ENCODE measurements at places on chromosomes 12 and 14.
A peak's percentile ranks its signal among the peaks of the same experiment; 100 is the strongest.

DNA sequence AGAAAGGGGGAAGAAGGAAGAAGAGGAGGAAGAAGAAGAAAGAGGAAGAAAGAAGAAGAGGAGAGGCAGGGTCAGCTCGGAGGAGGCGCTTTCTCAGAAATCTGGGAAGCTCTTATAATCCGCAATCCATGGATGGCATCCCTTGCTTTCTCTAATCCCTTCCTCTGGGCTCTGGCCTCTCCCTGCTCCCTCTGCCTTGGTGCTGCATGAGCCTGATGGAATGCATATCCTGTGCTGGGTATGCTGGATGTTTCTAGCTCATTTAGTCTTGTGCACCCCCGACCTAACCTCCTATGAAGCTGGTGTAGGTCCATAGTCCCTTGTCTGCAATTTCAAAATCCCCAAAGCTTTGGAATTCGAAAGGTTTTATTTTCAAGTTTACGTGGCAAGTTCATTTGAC lies 94.2 kb upstream of the MYL2 start:
- H3K27ac ChIP-seq = no peak overlapping the region
- no peaks in the 10 kb centered on the region for H3K36me3 ChIP-seq
- no peak for DNase-seq
- no peak overlapping the region for H3K4me3 ChIP-seq
- no peaks in the 10 kb centered on the region for H3K4me1 ChIP-seq

DNA sequence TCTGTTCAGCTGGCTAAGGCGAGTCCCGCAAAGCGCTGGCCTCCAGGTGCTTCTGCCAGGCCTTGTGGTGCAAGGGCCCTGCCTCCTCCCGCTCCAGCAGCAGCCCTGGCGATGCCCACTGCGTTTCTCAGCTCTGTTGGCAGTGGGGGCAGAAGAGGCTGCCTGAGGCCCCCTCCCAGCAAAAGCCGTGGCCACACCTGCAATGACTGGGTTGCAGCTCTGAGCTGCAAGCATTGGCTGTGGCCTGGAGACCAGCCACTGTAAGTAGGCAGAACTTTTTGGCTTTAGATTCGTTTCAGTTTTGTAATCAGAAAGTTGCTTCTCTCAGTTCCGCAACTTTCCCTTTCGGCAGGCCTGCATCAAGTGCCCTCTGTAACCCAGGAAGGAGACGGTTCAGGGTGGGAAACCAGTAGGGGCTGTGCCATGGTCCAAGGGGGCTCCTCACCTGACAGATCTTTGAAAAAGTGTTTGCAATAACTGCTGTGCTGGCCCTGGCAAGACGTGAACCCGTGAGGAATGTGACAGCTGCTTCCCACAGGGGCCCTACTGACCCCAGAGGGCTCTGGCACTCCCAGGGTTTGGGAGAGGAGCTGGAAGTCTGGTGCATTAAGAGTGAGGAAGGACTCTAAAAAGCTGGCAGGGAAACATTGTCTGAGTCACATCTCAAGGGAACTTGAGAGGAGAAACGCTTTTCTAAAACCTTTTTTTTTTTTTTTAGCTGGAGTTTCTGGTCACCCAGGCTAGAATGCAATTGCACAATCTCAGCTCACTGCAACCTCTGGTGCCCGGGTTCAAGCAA lies 54.5 kb upstream of the MAX start:
- no peaks in the 10 kb centered on the region for H3K27me3 ChIP-seq
- no peaks in the 10 kb centered on the region for H3K36me3 ChIP-seq
- H3K4me3 ChIP-seq = no peak overlapping the region
- DNase-seq = no peak

- H3K4me1 ChIP-seq = no peaks in the 10 kb centered on the region
- no peak for DNase-seq
- no peaks in the 10 kb centered on the region for H3K36me3 ChIP-seq
- no peak overlapping the region for H3K4me3 ChIP-seq
- H3K27ac ChIP-seq = no peak overlapping the region
These were observed 47.2 kb upstream of the TMEM233 start for GRCh38 chr12:119546340-119546739.

GRCh38 chr12:31033146-31033545 lies 40.5 kb upstream of the DDX11 start:
- H3K4me1 ChIP-seq = no peaks in the 10 kb centered on the region
- no peak overlapping the region for H3K27ac ChIP-seq
- no peak overlapping the region for H3K4me3 ChIP-seq
- no peak for DNase-seq
- peaks cover 12% of the 10 kb centered on the region for H3K27me3 ChIP-seq
- H3K36me3 ChIP-seq = no peaks in the 10 kb centered on the region

DNA sequence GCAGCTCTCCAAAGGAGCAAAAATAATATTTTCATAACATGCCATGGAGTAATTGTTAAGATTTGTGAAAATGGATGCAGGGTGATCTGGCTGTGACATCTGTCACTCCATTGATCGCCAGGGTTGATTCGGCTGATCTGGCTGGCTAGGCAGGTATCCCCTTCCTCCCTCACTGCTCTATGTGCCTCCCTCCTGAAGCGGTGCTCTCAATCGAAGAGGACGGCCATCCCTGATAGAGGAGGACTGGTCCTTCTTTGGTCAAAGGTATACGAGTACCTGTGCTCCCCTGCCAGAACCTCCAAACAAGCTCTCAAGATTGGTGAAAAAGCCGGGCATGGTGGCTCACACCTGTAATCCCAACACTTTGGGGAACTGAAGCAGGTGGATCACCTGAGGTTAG lies 47.9 kb downstream of the VCPKMT start:
- H3K4me1 ChIP-seq = peaks cover 59% of the 10 kb centered on the region
- H3K4me3 ChIP-seq = no peak overlapping the region
- H3K27ac ChIP-seq = no peak overlapping the region
- DNase-seq = no peak
- no peaks in the 10 kb centered on the region for H3K27me3 ChIP-seq

DNA sequence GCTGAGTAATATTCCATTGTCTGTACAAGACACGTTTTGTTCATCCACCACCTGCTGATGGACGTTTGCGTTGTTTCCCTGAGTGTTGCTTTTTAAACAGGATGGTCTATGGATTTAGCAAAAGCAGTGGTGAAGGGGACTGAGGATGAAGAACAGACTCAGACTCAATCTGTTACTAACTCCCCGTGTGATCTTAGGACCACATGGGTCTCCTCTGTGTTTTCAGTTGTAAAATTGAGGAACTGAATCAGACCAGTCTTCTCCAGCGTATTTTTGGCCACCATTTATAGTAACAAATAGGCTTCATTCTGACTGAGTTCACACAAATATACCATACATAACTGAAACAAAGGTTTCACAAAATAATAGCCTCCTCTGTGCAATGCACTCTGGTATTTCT lies 85.6 kb downstream of the FOXN3 start:
- peaks cover 15% of the 10 kb centered on the region for H3K36me3 ChIP-seq
- H3K4me1 ChIP-seq = peaks cover 37% of the 10 kb centered on the region
- H3K4me3 ChIP-seq = no peak overlapping the region
- no peak overlapping the region for H3K27ac ChIP-seq

DNA sequence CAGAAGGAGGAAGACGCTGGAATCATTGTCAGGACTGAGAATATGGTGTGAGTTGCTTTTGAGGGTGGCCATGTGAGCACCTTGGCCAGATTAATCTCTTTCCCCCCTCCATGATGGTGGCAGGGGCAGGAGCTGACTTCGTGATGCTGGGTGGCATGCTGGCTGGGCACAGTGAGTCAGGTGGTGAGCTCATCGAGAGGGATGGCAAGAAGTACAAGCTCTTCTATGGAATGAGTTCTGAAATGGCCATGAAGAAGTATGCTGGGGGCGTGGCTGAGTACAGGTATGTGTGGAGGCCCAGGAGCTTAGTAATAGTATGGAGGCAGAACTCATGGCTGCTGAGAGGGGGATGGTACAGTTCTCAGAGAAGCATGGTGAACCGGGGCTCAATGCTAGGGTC lies 4.3 kb downstream of the TINF2 start:
- H3K4me3 ChIP-seq = no peak overlapping the region
- H3K27ac ChIP-seq = peak overlapping the region; percentile 79
- peaks cover 42% of the 10 kb centered on the region for H3K36me3 ChIP-seq
- H3K27me3 ChIP-seq = no peaks in the 10 kb centered on the region
- peaks cover 68% of the 10 kb centered on the region for H3K4me1 ChIP-seq

- peaks cover 8% of the 10 kb centered on the region for H3K27me3 ChIP-seq
- H3K36me3 ChIP-seq = no peaks in the 10 kb centered on the region
- peak; percentile 62 for DNase-seq
- no peak overlapping the region for H3K4me3 ChIP-seq
- no peaks in the 10 kb centered on the region for H3K4me1 ChIP-seq
These were observed 78.6 kb downstream of the CCDC60 start for GRCh38 chr12:119412811-119413794.

- H3K27me3 ChIP-seq = no peaks in the 10 kb centered on the region
- DNase-seq = no peak
- no peaks in the 10 kb centered on the region for H3K36me3 ChIP-seq
- no peak overlapping the region for H3K27ac ChIP-seq
- no peak overlapping the region for H3K4me3 ChIP-seq
These were observed 842.9 kb downstream of the SLC6A15 start for GRCh38 chr12:84069699-84070098.

GRCh38 chr14:72925171-72925759 lies 999 bp upstream of the DCAF4 start:
- H3K36me3 ChIP-seq = peaks cover 2% of the 10 kb centered on the region
- peak overlapping the region; percentile 94 for H3K4me3 ChIP-seq

- H3K36me3 ChIP-seq = peaks cover 1% of the 10 kb centered on the region
- peak; percentile 82 for DNase-seq
- H3K27me3 ChIP-seq = no peaks in the 10 kb centered on the region
- peaks cover 75% of the 10 kb centered on the region for H3K4me1 ChIP-seq
These were observed 6.5 kb downstream of the ZBTB1 start for GRCh38 chr14:64510825-64511671.

DNA sequence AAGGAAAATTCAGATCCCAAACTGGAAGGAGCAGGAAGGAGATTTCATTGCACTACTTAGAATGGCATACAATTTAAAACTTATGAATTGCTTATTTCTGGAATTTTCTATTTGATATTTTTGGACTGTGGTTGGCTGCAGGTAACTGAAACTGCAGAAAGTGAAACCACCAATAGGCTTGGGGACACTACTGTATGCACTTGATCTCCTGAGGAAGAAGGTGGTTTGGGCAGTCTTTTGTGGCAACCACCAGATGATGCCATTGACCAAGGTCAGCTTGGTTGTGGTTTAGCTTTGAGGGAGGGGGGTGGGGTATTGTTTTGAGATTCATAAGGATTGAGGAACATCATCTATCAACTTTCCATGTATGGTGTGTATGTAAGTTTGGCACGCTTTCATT lies 209.5 kb upstream of the STXBP6 start:
- H3K4me3 ChIP-seq = no peak overlapping the region
- H3K36me3 ChIP-seq = no peaks in the 10 kb centered on the region
- H3K4me1 ChIP-seq = no peaks in the 10 kb centered on the region
- no peak overlapping the region for H3K27ac ChIP-seq
- H3K27me3 ChIP-seq = peaks cover 3% of the 10 kb centered on the region
- DNase-seq = no peak

GRCh38 chr12:40768125-40768864 lies 76.1 kb downstream of the CNTN1 start:
- H3K27ac ChIP-seq = no peak overlapping the region
- H3K4me3 ChIP-seq = no peak overlapping the region
- H3K36me3 ChIP-seq = no peaks in the 10 kb centered on the region

DNA sequence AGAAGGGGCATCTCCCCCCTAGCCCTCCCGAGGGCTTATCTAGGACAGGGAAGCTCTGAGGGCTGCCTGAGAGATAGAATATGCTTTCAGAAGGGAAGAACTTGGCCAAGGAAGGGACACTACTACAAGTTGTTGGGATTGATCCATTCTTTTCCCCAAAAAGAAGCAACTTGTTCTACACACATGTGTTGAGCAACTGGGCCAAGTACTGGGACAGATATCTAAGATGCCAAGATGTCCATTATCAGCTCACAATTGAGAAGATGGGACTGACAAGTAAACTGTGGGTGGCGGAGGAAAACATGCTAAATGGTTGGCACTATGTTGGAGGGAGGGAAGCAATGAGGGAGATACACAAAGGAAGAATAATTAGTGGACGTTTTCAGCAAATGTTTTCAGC lies 30.9 kb downstream of the PLEKHG7 start:
- peaks cover 5% of the 10 kb centered on the region for H3K27me3 ChIP-seq
- H3K4me1 ChIP-seq = peaks cover 5% of the 10 kb centered on the region
- no peak overlapping the region for H3K4me3 ChIP-seq
- DNase-seq = no peak

- H3K4me3 ChIP-seq = no peak overlapping the region
- peaks cover 8% of the 10 kb centered on the region for H3K4me1 ChIP-seq
- H3K27me3 ChIP-seq = no peaks in the 10 kb centered on the region
- H3K36me3 ChIP-seq = no peaks in the 10 kb centered on the region
- H3K27ac ChIP-seq = no peak overlapping the region
These were observed 25.0 kb upstream of the CIT start for GRCh38 chr12:119902084-119902509.

GRCh38 chr14:23430016-23430722 lies 5.3 kb downstream of the MYH7 start:
- H3K27me3 ChIP-seq = no peaks in the 10 kb centered on the region
- H3K27ac ChIP-seq = no peak overlapping the region
- no peaks in the 10 kb centered on the region for H3K36me3 ChIP-seq
- H3K4me1 ChIP-seq = no peaks in the 10 kb centered on the region
- no peak overlapping the region for H3K4me3 ChIP-seq

GRCh38 chr14:58637391-58638230 lies at the start of gene DACT1:
TSS of gene DACT1 (plus strand) at chr14:58637962. CDS start at chr14:58638203, 241 bp downstream.
- peak within 1 kb of the TSS; percentile 90 for H3K27ac ChIP-seq
- peaks cover 2% of the 10 kb centered on the region for H3K36me3 ChIP-seq
- H3K4me1 ChIP-seq = peaks cover 48% of the 10 kb centered on the region
- peaks cover 5% of the 10 kb centered on the region for H3K27me3 ChIP-seq
- peak; percentile 68 for DNase-seq

DNA sequence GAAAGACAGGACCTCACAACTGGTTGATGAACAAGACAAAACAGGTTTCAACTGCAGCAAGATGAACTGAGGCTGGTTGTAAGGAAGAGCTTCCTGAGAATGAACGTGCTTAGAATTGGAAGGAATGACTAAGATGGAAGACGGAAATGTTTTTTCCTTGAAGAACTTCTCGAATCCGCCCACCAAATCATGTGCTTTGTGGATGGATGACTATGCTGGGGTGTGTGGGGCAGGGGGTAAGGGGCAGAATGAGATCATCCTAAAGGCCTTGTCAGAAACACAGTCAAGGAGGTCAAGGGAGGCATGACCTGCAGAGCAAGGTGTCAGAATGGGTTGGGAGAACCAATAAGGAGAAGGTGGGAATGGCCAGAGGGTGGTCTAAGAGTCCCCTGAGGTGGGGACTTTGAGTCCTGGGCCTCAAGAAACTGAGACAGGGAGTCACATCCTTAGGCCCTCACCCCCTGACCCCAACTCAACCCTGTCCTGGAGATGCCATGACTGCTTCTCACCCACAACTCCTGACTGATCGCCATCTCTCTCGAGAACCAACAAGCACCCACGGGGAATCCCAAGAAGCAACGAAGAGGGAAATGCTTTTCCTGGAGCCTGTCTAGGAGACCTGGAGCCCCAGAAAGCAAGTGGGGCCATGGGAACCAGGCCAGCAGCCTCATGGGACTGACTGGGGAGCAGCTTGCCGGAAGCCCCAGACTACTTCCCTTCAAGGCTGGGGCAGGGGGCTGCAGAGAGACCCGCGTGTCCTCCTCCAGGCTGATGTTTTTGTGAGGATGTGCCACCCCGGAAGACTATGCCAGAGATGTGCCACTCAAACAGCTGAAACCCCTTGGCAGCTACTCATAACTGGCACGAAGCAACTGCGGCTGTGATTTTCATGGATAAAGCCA lies 84.0 kb downstream of the ACTN1 start:
- H3K27ac ChIP-seq = no peak overlapping the region
- peaks cover 11% of the 10 kb centered on the region for H3K36me3 ChIP-seq
- H3K27me3 ChIP-seq = no peaks in the 10 kb centered on the region
- no peak for DNase-seq

All from activated naive CD4-positive, alpha-beta T cell treated with anti-CD3 and anti-CD28 coated beads for 36 hours (primary cell).